ENCODE measurements at places on chromosomes 2 and 18.
A peak's percentile ranks its signal among the peaks of the same experiment; 100 is the strongest.

- no peak for DNase-seq
These were observed 21.5 kb upstream of the VWC2L start for GRCh38 chr2:214389334-214389733.

DNA sequence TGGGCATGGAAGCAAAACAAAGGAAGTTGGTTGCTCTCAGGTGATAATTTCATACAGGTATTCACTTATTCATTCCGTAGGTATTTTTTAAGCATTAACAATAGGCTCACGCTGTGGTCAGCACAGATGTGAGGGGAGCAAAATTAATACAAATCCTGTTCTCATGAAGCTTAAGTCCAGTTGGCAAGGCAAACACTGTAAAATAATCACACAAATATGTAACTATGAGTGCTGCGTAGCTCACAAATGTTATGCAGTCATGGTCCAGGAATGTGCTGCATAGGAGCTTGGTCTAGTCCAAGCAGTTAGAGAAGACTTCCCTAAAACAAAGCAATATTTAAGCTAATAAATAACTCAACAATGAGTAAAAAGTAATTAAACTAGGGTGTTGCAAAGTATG, 23.9 kb downstream of the SP5 start:
- no peak for DNase-seq

DNA sequence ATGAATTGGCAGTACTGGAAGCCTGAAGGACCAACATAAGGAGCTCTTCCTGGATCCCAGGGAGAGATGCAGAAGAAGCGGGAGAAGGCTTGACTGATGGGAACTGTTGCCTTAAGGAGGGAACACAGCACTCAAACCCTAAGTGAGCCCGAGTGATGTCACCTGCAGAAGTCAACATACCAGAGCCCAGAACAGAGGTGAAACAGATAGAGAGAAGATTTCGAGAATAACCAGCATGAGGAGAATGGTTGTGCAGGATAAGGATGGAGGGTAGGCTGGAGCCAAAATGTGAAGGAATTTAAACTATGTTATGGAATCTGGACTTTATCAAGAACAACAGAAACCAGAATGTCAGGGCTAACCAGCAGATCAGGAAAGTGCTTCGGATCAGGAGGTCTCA, 463.1 kb upstream of the DDX18 start:
- no peak for DNase-seq

GRCh38 chr2:42838133-42838532, 45.8 kb upstream of the HAAO start:
- peak; percentile 5 for DNase-seq

- DNase-seq, result no peak
These were observed 176.3 kb downstream of the EIPR1 start for GRCh38 chr2:3201281-3201680.

- no peak for DNase-seq
These were observed 257.4 kb downstream of the CCDC178 start for GRCh38 chr18:33183136-33183535.

GRCh38 chr18:52569492-52569891, 229.5 kb downstream of the DCC start:
- no peak for DNase-seq

DNA sequence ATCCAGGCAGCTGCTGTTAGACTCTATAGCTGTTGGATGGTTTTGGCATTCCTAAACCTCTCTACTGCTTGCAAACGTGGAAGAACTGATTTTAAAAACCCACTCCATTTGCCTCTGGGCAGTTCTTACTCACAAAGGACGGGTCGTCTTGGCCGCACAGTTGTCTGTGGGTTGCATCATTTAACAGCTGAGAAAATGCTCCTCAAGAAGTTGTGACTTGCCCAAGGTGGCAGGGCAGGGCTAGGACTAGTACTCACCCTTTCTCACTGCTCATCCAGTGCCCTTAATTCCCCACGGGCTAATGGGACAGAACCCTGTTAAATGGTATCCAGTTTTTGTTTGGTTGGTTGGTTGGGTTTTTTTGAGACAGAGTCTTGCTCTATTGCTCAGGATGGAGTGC, 997 bp upstream of the DRC1 start:
- DNase-seq, result no peak

DNA sequence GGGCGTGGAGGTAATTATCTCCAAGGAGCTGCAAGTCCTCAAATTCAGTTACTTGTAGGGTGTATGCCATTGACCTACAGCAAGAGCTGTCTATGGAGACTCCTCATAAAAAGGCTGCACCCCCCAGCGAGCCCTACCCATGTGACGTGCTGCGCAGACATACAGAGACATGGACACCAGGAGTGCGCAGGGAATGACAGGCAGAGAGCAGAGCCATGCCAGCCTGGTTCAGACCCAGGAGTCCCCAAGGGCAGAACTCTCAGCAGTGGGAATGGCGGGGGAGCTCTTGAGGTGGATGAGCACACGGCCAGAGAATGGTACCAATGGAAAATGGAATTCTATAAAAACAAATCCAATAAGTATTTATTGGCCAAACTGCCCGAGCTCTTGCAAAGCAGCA, 310.1 kb downstream of the MYCN start:
- no peak for DNase-seq

DNA sequence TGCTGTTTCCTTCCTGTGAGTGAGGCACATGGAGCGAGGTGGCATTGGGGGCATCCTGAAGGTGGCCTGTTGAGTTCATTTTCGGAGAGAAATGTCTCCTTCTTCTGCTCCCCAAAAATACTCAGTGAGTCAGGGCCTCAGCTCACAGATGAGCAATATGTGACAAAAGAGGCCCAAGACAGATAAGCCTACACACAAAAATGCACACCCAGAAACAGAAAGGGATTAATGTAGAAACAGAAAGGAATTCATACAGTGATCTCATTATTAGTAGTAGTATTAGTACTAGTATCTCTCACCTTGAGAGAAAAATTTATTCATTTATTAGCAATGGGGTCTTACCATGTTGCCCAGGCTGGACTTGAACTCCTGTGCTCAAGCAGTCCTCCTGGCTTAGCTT, 5.1 kb downstream of the GPR75 start:
- DNase-seq, result no peak

DNA sequence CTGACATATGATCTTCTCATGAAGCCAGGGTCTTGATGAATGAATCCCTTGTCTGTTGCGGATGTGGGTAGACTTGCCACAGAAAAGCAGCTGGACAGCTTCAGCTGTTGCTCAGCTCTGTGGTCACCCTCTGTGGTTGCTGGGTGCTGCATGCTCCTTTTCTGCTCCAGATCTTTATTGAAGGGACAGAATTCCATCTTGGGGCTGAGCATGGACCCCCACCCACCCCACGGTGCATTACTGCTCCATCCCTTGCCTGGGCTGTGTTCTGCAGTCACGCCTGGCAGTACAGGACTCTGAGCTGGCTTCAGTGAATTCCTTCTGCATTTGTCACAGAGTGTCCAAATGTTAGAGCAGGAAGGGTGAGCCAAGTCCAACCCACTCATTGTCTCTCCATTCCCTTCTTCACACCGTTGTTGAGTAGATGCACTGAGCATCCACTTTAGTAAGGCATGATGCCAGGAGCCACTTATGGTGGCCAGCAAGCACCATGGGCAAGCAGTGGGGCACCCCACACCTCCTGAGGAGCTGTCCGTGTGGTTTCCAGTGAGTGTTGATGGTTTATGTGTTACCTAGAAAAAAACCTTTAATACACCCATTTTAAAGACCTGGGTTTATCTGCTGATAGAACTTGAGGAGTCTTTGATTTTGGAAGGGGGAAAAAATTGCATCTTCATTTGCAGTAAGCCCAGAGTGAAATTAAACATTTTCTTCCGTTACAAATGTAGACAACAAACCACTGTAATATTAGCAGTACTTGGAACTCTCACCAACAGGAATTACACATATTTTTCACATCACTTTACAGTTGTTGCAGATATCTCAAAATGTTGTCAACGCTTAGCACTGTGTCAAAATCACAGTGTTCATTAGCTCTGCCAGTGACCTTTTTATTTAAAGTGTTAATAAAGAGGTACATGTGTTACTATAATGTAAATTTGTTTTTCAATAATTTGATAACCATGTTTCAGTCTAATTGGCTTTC, 14.7 kb upstream of the ITGB6 start:
- no peak for DNase-seq

DNA sequence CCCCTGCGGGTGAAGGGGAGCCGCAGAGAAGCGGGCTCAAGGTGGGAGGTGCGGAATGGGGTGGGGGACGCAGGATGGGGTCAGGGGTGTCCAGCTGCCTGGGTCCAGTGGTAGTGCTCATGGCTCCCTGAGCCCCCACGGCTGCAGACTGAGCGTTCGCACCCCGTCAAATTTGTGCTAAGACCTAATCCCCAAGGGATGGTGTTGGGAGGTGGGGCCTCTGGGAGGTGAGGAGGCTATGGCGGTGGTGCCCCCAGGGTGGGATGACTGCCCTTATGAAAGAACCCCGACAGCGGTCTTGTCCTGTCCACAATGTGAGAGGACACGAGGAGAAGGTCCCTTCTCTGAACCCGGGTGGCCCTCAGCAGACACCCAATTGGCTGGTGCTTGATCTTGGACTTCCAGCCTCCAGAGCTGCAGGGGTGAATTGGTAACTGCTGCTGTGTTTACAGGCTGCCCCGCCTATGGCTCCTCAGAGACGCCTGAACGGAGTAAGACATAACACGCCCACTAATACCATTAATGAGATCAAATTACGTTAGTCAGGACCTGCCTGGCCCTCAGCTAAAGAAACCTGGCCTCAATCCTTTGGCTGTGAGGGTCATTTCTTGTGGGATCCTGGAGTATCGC, 42.6 kb downstream of the PXDN start:
- DNase-seq, result no peak

GRCh38 chr2:107305966-107306365, 420.0 kb upstream of the ST6GAL2 start:
- DNase-seq, result peak; percentile 71

DNA sequence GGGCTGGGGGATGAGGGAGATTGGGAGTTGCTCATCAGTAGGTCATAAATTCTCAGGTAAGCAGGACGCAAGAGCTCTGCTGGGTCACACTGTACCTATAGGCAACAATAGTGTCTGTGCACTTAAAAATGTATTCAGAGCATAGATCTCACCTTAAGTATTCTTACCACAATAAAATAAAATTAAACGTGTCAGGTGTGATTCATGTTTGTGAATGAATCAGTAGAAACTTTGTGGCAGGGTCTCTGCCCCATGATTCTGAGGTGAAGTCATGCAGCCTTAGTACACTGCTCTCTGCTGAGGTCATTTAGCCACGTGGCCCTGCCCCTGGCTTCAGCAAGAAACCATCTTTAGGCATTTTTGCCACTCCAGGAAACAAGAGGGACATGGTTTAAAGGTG, 253.8 kb downstream of the FBXO15 start:
- DNase-seq, result no peak

GRCh38 chr18:73577365-73577764, 570.3 kb downstream of the FBXO15 start:
- DNase-seq, result no peak

- DNase-seq, result no peak
These were observed 5.0 kb downstream of the CFAP221 start for GRCh38 chr2:119549241-119549640.

- DNase-seq, result no peak
These were observed 33.8 kb upstream of the TMEM247 start for GRCh38 chr2:46445556-46445955.

- DNase-seq, result no peak
These were observed 442.9 kb downstream of the KCNJ3 start for GRCh38 chr2:155141418-155141817.

- DNase-seq, result no peak
These were observed 52.8 kb upstream of the PMAIP1 start for GRCh38 chr18:59846814-59847490.

- no peak for DNase-seq
These were observed 8.6 kb downstream of the SDC1 start for GRCh38 chr2:20216130-20217025.

DNA sequence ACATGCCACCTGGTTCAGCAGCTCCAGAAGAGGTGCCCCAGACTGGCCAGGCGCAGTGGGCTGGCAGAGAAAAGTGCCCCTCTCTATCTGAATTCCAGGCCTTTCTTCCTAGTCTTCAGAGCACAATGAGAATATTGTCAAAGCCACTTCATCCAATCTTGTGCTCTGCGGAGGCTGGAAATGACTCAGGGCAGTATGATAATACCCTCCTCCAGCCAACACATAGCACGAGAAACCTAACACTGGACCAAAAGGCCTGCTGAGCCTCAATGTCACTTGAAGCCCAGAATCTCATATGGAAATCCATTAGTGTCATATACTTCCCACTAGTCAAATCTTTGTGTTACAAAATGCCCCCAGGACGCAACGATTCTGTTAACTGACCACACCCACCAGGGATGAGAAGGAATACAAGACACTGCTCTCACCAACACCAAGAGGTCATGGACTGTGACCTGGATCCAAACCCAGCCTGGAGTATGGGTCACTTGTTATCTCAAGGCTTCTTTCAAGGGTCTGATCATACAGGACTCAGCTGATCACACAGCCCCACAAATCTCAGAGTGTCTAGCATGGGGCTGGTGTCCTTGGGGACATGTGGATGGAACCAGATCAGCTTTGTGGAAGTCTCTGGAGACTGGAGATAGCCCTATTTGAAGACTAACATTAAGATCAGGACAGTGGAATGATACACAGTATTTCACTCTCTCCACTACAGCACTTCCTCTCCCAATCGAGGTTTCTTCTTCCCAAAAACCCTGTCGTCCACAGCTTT, 10.1 kb downstream of the KIF3C start:
- no peak for DNase-seq

GRCh38 chr2:129396980-129397599, 582.4 kb upstream of the RAB6C start:
- DNase-seq, result peak; percentile 64

GRCh38 chr18:57833441-57834101, 30.5 kb upstream of the ATP8B1 start:
- no peak for DNase-seq

- peak; percentile 60 for DNase-seq
These were observed 59.6 kb downstream of the ZNF516 start for GRCh38 chr18:76435316-76435989.

- DNase-seq, result no peak
These were observed 120.5 kb upstream of the CCDC68 start for GRCh38 chr18:55079481-55080355.

DNA sequence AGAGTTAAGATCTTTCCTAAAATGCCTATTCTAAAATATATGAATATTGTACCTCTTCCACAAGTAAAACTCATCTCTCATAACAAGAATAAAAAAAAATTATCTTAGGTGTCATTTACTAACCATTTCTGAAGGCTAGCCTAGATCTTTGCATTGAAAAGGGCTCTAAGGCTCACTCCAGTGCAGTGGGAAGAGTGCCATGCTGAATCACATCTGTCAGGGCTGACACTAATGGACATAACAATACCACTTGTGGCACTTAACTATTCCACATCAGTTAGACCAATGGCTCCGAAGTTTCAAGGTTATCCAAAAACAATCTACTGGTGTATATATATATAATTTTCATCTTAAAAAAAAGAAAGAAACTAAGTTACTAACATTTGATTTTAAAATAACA, 130.2 kb downstream of the EXOC6B start:
- no peak for DNase-seq

- no peak for DNase-seq
These were observed 25.4 kb downstream of the SP100 start for GRCh38 chr2:230441227-230441897.

GRCh38 chr2:168311261-168311910, 64.0 kb upstream of the STK39 start:
- no peak for DNase-seq

Data from testis (tissue), 5 donors.